ENCODE measurements at places on chromosomes 3 and 15.
A peak's percentile ranks its signal among the peaks of the same experiment; 100 is the strongest.

GRCh38 chr3:89367166-89367565 is 259.7 kb downstream of the EPHA3 start:
- no peak for DNase-seq

GRCh38 chr3:2822611-2823010 is 287.6 kb downstream of the IL5RA start:
- no peak for DNase-seq

DNA sequence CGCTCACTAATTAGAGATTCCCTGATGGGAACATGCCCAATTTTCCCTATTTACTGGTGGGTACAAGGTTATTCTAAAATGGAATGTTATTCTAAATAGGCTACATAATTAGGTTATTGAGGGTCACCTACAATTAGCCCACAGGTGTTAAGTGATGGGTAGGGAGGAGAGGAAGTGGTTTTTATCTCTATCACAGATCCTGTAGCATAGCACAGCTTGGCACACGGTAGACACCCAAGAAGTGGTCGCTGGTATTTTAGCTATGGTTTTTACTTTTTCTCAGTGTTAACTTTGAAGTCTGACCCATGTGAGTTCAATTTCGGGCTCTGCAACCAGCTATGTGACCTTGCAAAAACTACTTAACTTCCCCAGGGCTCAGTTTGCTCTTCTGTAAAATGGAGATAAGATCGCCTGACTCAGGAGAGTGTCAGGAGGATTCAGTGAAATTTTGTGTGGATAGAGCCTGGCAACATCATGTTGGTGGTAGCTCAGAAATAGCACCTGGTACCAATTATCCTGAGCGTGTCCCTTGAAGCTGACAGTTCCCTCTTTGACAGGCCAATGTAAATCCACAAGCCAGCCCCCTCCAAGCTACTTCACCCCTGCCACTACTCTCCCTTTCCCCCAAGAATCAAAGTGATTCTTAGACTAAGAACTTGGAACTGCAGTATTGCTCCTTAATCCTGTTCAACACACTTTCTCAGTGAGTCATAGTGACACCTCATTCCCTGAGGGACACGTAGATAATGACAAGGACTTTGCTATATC is 8.7 kb upstream of the LMCD1 start:
- no peak for DNase-seq

- no peak for DNase-seq
Observed at GRCh38 chr3:57017459-57017845, 43.0 kb upstream of the SPATA12 start.

DNA sequence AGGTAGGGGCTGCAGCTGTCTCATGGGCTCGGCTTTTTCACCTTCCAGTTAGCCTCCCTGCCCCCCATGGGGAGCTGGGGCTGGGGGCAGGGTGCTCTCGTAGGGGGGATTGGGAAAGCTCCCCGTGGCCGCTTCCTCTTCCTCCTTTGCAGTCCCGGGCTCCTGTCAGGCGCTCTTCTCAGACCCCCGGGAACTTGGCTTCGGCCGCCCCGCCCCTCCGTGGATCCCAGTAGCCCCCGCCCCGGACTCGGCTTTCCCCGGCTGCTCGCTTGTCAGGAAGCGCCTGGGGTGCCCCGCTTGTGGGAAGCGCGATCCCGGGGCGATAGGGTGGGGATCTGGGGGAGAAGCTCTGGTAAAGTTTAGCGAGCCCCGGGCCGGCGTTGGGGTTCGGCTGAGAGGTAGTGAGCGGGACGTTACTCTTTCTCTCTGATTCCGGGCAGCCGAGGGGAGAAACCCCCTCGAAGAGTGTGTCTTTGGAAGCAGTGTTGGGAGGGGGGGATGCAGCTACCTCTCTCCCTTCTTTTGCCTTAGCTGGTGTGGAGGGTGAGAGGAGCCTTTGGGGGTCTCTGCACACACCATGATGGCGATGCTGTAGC is 611 bp downstream of the PIAS1 start:
- DNase-seq, result peak; percentile 80

DNA sequence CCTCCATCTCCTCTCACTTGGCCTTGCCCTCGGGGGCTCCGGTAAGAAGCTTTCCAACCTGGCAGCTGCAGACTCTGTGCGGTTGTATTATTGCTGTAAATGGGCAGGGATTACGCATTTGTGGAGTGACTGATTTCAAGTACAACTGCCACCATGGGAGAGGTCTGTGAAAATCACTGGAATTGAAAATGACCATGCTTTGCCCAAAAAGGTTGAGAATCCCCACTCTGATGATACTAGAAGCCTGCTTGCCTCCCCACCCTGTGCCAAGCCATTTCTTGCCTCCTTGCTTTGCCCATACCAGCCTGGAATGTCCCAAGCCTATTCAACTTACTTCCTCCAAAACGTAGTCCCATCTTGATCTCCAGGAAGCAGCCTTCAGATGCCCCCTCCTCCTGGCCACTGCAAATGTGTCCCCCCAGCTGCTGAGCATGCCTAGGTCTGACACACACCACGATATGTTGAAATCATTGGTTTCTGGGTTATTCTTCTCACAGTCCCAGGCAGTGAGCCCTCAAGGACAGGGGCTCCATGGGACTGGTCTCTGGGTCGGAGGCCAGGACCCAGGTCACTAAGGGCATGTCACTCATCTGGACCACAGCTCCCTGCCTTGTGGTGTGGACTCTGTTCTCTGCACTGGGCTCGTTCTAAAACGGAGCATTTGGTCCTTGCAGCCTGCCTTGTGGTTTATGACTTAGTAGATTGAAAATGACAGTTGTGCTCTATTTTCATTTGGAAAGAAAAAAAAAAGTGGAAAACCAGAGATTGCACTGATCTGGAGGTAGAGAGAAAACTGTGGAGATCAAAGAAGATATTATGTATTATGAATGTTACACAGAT is 42.9 kb downstream of the SMAD3 start:
- DNase-seq, result no peak

- peak; percentile 64 for DNase-seq
Observed at GRCh38 chr3:107117922-107118536, 259.2 kb upstream of the CCDC54 start.

- no peak for DNase-seq
Observed at GRCh38 chr15:25789211-25789610, 73.9 kb downstream of the ATP10A start.

Measured in left hindlimb (tissue), 1 donor.